Left lung (tissue), 14 donors: ENCODE measurements at places on chromosomes 4 and X. TPM values are rescaled to one million over a fixed set of nuclear protein-coding genes. Genes with fewer than 3 reads are reported as not detected.

LRAT gene
- 1.5 TPM for total RNA-seq

SOD3 gene
- total RNA-seq = 236 TPM

EMCN gene
- 46.1 TPM for total RNA-seq

CT45A3 gene
- total RNA-seq = not detected

FAM13A gene
- 22.2 TPM for total RNA-seq

BTK gene
- total RNA-seq = 17.9 TPM

TMSB15A gene
- total RNA-seq = 4.1 TPM

NFKB1 gene
- total RNA-seq = 57.6 TPM

SLC2A9 gene
- 10.6 TPM for total RNA-seq
